ENCODE measurements at places on chromosomes 4 and X.

GRCh38 chrX:117059848-117060247, 597.1 kb upstream of the CT83 start:
- DNase-seq = no peak

DNA sequence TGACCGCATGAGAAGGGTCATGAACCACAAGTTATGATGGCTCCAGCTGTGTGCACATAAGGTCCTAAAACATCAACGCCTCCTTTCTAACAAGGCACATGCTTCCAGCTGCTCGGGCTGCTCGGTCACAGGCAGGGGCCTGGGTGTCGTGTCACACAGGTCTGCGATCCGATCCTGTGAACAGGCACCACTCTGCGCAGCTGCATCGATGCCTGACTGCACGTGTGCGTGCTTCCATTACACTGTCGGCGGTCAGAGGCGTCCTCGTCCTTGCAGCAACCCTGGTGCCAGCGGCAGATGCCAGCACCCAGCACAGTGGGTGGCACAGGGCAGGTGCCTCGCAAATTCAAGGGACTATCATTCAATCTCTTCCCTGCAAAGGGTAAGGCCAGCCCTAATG, 23.9 kb downstream of the ZFYVE28 start:
- no peak for DNase-seq

DNA sequence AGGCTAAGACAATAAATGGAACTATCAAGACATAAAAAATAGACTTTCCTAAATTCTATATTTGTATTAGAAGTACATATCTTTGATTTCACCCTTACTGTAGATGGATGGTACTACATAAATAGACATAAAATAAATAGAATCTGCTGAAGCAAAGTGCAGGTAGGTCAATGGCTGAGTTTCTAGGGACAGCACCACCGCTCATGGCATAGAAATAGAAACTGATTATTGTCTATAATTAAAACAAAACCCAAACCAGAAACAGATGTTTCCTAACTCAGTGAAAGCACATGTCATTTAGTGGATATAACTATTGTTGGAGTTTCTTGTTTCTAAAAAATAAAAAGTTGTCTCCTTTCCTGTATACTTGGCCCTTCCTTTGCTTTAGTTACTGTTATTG, 387.3 kb upstream of the ADGRL3 start:
- DNase-seq = no peak

GRCh38 chr4:76898385-76898692, 395 bp upstream of the SOWAHB start:
- no peak for DNase-seq

DNA sequence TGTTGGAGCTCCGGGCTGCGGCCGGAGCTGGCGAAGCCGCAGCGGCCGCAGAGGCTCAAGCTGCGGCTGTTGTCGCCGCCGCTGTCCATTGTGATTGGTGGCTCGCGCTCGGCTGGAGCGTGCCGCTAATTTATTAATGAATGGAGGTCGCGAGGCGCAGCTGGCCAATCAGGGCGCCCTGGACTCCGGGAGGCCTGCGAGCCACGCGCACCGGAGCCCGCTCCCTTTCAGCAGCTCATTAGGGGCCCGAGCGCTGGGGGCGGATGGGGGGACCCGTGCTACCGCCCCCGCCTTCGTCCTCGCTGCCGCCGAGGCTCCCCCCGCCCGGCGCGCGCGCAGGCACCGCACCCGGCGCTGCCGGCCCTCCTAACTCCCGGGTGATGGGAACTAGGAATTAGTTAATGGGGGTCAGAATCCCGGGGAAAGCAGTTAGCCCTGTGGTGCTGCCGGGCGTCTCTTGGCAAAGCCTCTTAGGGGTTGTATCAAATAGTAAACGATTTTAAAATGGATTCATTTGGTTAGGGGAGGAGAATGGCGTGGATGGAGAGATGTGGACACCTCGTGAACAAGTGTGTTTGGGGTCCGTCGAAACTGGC, 589 bp upstream of the NEUROG2 start:
- DNase-seq = no peak

- no peak for DNase-seq
Measured at GRCh38 chr4:66837279-66837922, 707.9 kb downstream of the CENPC start.

DNA sequence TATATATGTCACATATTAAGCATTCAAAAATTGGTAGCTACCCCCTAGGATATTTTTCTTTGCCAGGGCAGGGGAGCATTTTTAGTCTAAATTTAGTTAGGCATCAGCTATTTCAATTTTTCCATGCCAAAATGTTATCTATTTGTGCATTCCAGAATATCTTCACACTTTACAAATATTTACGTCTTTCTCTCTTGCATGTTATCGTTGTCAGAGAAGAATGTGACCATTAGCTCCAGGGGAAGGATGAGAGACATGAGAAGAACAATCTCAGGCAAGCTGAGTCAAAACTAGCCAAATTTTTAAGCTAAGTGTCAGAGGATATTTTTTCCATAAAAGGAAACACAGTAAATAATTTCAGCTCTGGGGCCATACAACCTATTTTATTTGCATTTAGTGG, 885.0 kb upstream of the EPHA5 start:
- DNase-seq = no peak

GRCh38 chr4:137994853-137995252, 247.3 kb downstream of the SLC7A11 start:
- no peak for DNase-seq

DNA sequence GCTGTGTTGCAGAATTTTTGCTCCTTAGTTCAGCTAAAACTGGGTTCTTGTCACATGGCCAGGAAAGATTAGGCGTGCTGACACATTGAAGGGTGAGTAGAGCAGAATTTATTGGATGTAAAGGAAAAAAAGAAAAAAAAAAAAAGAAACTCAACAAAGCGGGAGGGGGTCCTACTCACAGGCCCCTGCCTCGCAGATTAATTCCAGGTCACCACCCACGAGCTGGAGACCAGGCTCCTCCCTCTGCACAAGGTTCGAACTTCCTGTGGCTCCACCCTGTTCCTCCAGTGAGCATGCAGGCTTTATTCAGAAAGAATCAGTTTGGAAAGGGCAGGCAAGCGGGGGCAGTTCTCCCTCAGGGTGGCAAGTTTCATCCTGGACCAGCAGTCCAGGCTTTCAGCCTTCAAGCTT, 17.1 kb downstream of the MGST2 start:
- no peak for DNase-seq

DNA sequence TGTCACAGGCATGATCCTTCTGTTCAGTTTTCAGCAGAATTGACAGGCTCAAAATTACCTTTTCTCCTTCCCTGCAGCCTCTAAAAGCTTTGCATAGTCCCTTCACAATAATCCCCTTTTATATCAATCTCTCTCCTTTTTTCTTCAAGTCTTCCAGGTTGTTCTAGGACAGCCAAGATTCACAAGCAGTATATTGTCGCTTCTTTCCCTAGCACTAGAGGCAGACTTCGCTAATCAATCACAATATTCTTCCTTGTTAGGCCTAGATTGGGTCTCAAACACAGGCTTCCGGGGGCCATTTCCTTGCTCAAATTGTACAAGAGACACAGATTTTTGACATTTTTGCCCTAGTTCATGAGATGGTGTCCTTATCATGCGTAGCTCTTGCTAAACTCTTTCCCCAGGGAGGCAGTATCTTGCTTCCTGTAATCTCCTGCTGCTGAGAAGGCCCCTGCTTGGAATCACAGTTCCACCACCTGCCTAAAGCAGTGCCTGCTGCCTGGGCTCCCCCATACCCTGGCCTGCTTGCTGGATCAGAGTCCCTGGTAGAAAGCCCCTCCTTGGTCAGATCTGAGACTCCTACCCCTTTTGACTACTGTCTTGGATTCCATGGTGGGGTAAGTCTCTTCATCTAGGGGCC, 57.3 kb downstream of the DMP1 start:
- no peak for DNase-seq

GRCh38 chr4:87009095-87009648, 74.4 kb downstream of the AFF1 start:
- DNase-seq = no peak

GRCh38 chrX:43238461-43238945, 417.6 kb upstream of the MAOA start:
- no peak for DNase-seq

DNA sequence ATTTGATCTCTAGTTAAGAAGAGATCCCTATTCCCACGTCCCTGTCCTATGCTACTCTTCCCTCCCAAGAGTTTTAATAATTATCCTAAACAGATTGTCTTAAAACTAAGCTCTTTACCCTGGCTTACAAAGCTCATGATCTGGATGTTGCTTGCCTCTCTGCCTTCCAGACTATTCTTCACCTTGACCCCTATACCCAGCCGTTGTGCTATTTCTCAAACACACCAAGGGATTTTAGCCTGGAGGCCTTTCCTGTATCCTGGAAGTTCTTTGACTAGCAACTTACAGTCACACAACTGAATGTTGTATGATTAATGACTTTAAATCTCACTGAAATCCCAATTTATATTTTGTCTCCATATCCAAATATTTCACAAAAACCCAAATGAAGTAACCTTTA, 314.9 kb downstream of the ADGRL3 start:
- no peak for DNase-seq

- no peak for DNase-seq
Measured at GRCh38 chr4:16169490-16169889, 56.8 kb downstream of the TAPT1 start.

GRCh38 chr4:141356321-141356962, 135.7 kb downstream of the ZNF330 start:
- DNase-seq = no peak

DNA sequence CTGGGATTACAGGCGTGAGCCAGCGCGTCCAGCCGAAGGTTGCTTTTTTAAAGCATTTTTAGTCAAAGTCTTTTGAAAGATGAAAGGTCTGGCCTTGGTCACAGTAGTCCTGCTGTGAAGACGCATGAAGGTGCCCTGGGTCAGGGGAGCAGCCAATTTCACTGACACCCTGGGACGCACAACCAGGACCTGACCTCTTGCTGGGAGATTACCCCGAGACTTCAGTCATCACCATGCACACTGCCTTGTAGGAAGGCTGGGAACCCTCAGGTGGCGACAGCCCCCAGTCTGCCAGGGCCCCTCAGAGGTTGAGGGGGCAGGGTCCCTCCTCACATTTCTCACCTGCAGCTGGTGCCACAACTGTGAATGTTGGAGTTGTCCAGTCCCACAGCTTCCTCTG, 53.2 kb downstream of the CPLX1 start:
- DNase-seq = no peak

GRCh38 chrX:17397074-17397473, 22.1 kb downstream of the NHS start:
- DNase-seq = no peak

DNA sequence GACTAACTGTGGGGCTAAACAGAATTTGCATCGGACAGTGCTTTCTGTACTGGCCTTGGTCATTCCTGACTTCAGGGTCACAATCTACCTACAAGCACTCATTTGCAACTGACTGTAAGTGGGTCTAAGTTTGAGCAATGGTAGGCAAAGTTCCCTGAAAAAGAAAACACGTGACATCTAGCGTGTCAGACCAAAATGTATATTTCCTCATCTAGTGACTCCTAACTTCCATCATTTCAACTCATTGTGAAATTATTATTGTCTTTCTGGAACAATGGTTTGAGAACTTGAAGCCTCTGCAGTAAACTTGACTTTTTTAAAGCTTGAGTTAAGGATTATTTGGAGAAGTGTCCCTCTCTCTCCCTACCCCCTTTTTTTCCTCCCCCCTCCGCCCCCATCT, 113.6 kb downstream of the MID1 start:
- DNase-seq = no peak

DNA sequence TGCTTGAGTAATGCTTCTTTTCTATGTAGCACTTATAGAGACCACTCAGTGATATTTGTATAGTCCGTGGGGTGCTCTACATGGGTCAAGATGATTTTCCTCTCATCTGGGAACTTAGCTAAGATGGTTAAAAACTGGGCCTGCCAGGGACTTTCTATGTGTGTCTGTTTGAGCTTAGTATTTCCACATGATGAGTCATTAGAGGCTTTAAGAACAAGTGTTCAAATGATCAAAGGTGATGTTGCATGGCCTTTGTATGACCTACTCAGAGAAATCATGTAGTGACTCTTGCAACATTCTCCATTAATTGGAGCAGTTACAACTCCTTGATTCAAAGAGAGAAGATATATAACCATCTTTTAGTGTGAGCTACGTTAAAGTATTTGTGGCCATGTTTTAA, 1480.5 kb upstream of the IGFBP7 start:
- no peak for DNase-seq

All from NCI-H1436 treated with DMSO at 0.1 percent for 48 hours (cell line).